ENCODE measurements at places on chromosomes 11 and 22.

DNA sequence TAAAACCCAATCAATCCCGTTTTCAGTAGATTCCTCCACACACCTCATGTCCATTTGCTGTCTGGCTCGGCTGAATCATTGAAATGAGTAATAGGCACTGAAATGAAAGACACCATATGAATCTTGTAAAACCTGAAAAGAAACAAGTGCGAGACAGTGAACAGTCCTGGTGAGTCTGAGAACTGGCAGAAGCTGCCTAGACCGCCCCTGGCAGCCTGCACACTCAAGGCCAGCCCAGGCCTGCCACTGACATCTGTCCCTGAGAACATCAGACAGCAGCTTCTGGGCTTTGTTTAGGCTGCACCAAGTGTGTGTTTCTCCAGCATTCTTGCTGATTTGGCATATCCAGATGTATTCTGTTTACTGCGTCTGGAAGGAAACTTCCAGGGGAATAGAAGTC, 44.8 kb downstream of the ENDOD1 start:
- peak; percentile 77 for DNase-seq

DNA sequence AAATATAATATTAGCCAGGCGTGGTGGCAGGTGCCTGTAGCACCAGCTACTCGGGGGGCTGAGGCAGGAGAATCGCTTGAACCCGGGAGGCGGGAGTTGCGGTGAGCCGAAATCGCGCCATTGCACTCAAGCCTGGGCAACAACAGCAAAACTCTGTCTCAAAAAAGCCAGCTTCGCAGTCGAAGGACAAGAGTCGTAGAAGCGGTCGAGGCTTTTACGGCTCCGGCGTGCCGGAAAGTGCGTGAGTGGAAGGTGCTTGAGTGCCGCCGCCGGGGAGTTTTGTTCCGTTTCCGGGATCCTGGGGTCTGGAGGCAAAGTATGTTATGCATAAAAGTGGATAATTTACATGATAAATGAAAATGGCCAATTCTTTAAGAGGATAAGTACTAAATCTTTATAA, 43.6 kb downstream of the SYN3 start:
- DNase-seq = no peak

- DNase-seq = peak; percentile 99
Measured at GRCh38 chr22:29621761-29622526, 18.5 kb downstream of the NF2 start.

GRCh38 chr11:76105637-76106036, 100.7 kb downstream of the WNT11 start:
- DNase-seq = no peak

DNA sequence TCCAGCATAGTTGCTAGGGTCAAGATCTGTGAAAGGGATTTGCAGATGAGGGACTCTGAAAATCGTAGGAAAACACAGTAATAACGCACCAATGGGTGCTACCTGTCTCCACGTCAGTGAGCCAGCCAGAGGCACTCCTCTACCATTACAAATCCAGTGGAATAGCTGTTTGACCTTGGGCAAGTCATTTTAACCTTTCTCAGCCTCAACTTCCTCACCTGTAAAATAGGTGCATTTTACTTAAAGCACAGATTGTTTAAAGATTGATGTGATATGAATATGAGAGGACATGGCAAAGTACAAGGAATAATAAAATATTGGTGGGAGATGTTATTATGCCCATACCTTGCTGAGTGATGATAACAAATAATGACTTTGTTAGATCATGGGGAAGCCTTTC, 148.1 kb upstream of the TTC12 start:
- DNase-seq = no peak

DNA sequence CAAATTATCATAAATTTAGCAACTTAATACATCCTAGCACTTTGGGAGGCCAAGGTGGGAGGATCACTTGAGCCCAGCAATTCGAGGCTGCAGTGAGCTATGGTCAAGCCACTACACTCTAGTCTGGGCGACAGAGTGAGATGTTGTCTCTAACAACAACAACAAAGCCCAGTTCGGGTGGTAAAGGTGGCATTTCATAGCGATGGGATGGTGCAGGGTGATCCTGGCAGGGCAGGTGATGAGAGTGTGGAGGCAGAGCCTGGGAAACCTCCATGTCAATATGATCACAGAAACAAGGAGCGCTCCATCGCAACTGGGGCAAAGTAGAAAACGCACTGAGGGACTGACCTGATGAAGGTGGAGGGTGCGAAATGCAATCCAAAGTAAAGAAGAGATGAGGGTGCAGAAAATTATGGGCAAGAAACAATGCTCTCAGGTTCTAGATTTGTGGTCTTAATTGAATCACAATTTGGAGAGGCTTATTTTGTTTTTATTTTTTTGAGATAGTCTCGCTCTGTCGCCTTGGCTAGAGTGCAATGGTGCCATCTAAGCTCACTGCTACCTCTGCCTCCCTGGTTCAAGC, 32.8 kb upstream of the CLDN5 start:
- no peak for DNase-seq

DNA sequence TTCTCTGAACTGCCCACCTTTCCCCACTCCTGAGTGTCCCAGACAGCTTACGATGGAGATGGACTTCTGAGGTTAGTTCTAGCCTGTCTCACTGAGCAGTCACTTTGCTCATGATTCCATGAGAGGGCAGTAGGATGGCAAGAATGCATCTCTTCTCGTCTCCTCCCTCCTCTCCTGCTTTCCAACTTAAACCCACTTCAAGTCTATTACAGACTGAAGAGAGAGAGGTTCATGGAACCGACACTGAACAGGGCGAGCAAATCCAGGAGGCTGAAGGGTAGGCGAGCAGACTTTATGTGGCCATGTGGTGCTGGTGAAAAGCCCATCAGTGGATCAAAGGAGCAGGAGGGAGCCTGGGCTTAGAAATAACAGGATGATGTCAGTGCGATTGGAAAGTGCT, 38.6 kb downstream of the CEP164 start:
- DNase-seq = no peak

DNA sequence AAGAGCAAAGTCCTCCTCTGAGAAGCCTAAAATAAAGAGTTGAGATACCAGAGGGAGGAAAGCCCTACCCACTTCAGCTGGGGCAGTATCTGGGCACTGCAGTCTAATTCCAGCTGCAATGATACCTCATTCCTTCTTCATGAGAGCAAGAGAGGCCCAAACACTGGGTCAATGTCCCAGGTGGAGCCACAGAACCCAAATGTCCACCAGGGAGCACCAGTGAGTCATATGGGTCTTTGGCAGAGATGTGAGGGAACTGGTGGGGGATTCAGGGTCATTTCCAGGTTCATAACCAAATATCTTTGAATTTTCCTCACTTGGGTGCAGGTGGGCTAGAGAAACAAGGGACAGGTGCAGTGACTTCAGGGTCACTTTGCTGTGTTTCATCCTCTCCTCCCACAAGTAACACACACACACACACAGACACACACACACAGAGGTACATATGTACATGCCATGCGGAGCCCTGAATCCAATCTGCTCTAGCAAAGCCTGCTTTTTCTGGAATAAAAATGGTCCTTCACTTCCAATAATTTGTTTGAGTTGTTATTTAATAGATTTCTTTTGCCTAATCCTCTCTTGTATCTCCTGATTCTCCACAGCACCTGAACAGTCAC, 585.4 kb downstream of the SOX6 start:
- DNase-seq = peak; percentile 17

GRCh38 chr11:96200243-96200642, 142.8 kb downstream of the MAML2 start:
- peak; percentile 35 for DNase-seq

DNA sequence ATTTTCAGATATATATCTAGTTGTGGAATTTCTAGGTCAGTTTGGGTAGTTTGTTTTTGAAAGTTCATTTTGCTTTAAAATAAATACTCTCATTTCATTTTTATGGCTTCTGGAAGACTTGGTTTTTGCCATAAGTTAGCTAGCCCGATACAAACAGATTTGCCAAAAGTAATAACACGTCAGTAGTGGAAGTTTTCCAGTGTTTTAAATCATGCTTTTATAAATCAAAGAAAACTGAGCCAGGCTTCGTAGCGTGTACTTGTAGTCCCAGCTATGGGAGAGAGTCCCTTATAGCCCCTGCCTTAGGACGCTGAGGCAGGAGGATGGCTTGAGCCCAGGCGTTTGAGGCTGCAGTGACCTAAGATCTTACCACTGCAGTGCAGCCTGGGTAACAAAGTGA, 21.7 kb upstream of the MICALL1 start:
- no peak for DNase-seq

Measured in ELR (cell line).